Mesothelial cell of epicardium (in vitro differentiated cells): ENCODE measurements at places on chromosomes 4 and X. TPM values are rescaled to one million over a fixed set of nuclear protein-coding genes. Genes with fewer than 3 reads are reported as not detected.

DNA sequence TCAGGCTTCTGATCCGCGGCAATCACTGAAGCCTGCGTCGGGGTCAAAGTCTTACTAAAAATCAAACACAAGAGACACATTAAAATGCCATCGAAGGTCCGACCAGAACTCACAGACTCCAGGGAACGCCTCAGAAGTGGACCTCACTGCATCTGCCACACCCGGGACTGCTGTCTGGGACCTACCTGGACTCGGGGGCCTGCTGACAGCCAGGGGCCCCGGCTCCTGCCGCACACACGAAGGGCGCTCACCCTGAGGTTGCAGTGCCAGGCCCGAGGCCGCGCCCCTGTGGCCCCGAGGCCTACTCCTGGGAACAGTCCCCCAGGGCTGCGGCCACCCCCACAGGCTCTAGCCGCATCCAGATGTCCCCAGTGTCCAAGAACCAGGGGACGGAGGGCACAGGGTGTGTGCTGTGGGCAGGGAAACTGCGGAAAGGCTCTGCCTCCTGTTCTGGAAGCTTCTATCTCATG lies 7.4 kb downstream of the CTBP1 start:
- H3K27me3 ChIP-seq: no peaks in the 10 kb centered on the region
- no peak for DNase-seq
- H3K27ac ChIP-seq: no peak overlapping the region
- peaks cover 20% of the 10 kb centered on the region for H3K4me1 ChIP-seq
- peaks cover 12% of the 10 kb centered on the region for H3K36me3 ChIP-seq

DNA sequence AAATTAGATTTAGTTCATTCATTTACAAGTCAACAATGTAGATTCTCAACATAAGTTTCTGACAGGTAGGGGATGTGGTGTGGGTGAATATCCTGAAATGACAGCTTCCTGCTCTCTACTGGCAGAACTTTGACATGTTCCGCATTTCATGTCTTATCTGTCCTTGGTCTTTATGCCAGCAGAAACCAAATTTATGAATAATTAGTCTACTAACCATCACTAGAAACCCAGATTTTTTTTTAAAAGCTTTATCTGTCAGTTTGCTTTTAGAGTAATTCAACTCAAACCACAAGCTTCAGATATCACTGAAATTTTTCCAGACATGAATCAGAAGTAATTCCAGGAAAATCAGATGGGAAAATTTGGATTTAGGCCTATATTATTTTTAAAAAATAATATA lies 17.9 kb downstream of the COQ2 start:
- DNase-seq: no peak
- H3K4me1 ChIP-seq: peaks cover 2% of the 10 kb centered on the region
- H3K36me3 ChIP-seq: peaks cover 5% of the 10 kb centered on the region
- H3K27ac ChIP-seq: no peak overlapping the region
- H3K4me3 ChIP-seq: no peak overlapping the region

DNA sequence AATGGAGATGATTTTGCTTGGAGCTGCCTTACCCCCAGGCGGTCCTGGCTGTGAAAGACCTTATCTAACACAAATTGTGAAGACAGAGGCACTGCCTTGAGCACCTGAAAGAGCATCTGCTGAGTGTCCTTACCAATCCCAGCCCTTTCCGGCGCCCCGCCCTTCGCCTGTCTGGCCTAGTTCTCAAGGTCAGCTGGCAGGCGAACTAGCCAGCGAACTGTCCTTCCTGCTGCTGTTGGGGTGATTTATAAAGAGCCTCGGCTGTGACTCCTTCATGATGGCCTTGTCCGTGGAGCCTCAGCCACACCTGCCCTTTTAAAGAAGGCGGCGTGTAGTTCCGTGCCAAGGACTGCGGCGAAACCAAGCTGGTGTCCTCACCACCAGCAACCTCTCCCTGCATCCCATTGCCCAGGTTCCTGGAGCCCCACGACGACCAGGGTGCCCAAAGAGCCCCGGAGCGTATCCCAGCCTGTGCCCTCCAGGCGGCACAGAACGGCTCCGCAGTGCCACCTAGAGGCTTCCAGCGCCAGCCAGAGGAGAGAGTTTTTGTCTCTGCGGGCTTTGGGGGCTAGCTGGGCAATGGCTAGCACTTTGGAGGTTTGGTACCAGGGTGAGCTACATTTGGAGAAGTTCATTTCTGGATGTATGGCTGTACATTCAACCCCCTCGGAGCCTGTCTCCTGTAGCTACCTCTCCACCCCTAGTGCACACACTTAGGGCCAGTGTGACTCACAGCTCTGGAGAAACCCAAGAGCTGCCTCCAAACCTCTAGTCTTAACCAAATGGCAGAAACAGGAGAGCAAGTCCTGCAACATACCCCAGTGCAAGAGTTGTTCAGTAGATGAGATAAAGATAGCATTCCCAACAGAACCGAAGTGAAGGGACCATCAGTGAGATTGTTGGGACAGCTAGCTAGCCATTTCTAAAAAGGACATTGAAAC lies 36.8 kb upstream of the VMA21 start:
- H3K4me3 ChIP-seq: peak overlapping the region; percentile 49
- DNase-seq: no peak
- H3K27me3 ChIP-seq: peaks cover 37% of the 10 kb centered on the region
- H3K36me3 ChIP-seq: no peaks in the 10 kb centered on the region
- H3K4me1 ChIP-seq: no peaks in the 10 kb centered on the region
- H3K27ac ChIP-seq: no peak overlapping the region

DNA sequence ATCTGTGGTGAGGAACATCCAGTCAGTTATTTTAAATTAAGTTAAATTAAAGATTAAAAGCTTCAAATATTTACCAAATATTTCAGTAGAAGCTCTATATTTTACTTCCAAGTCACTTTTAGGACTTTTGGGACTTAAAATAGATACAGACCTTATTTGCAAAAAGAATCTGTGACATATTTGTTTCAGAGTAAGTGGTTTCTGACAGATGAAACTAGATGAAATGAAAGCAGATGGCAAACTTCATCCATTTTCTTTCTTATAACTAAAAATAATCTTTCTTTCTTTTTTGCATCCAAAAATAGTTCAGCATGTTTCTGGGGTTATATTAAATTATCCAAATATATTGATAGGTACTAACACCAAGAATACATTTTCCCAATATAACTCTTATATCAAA lies 6.6 kb upstream of the UTP3 start:
- H3K27ac ChIP-seq: no peak overlapping the region
- no peaks in the 10 kb centered on the region for H3K27me3 ChIP-seq
- no peak for DNase-seq
- no peak overlapping the region for H3K4me3 ChIP-seq
- H3K4me1 ChIP-seq: peaks cover 8% of the 10 kb centered on the region

DNA sequence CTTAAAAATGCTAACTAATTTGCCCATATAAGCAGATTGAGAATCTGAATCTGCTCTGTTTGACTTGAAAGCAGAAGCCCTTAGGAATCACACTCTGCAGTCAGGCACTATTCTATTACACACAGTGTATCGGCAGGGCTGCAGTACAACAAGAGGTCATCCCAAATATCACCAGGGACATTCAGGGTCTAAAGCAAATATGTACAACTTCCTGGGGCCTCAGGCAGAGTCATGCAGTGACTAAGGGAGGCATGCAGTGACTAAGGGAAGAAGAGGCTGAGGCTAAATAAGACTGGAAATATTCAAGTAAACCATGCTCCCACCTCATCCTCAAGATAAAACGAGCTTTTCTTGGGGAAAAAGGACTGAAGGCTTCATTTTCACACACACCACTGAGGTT lies 20.9 kb downstream of the MAPK10 start:
- no peaks in the 10 kb centered on the region for H3K36me3 ChIP-seq
- peak overlapping the region; percentile 62 for H3K27ac ChIP-seq
- no peak overlapping the region for H3K4me3 ChIP-seq
- H3K4me1 ChIP-seq: peaks cover 24% of the 10 kb centered on the region

DNA sequence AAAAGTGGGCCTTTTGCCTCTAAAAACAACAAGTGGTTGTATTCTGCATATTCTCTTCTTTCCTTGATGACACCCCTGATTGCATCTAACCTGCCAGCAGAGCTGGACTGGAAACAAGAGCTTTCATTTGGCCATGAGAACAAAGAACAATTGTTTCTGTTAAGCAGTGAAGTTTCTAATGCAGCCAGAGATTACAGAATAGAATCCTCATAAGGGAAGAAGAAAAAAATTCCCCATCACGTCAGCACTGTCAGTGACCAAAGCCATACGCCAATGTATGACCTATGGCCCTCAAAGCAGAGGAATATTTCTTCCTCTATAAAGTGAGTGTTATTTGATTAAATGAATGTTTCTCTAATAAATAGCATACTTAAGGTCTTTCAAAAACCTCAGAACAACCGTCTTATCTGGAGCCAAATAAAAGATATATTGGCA lies 529.1 kb upstream of the INTU start:
- DNase-seq: no peak
- no peaks in the 10 kb centered on the region for H3K36me3 ChIP-seq
- no peaks in the 10 kb centered on the region for H3K27me3 ChIP-seq
- no peak overlapping the region for H3K4me3 ChIP-seq
- H3K4me1 ChIP-seq: peaks cover 16% of the 10 kb centered on the region

- H3K4me3 ChIP-seq: no peak overlapping the region
- peaks cover 10% of the 10 kb centered on the region for H3K36me3 ChIP-seq
Measured at GRCh38 chr4:41512136-41512535, 25.8 kb upstream of the LIMCH1 start.

DNA sequence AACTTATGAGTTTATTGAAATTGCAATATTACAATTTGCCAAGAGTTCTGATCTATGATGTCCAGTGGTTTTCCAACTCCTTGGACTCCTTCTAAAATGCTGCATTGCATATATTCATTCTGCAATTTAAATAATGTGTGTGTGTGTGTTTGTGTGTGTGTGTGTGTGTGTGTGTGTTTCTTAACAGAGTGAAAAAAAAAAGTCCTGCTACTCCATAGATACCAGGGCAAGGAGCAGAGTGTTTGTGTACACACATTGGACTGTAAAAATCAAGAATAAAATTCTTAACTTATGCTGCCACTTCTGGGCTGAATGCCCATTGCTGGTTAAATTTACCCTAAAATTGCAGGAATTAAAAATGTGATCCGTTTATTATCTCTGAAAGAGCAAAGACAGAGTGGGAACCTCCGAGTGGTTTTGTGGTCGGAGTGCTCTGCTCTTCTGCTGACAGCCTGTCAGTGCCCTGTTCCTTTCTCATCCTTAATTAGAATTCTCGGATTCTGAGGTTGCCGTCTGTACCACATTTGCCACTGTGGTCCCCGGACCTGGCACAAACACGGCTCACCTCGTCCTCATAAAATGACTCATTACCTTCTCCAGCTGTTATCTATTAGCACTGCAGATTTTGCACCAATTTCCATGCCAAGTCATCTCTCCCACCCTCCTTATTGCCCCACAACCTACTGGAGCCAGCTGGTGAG lies 355.5 kb downstream of the KCNIP4 start:
- no peaks in the 10 kb centered on the region for H3K36me3 ChIP-seq
- no peak overlapping the region for H3K27ac ChIP-seq
- peaks cover 4% of the 10 kb centered on the region for H3K27me3 ChIP-seq
- no peak overlapping the region for H3K4me3 ChIP-seq

- H3K27me3 ChIP-seq: peaks cover 2% of the 10 kb centered on the region
- no peak for DNase-seq
- peak overlapping the region; percentile 70 for H3K4me3 ChIP-seq
- peaks cover 2% of the 10 kb centered on the region for H3K36me3 ChIP-seq
Measured at GRCh38 chrX:130173190-130173895, 1.6 kb downstream of the RAB33A start.

- no peak for DNase-seq
- H3K27ac ChIP-seq: no peak overlapping the region
- H3K4me1 ChIP-seq: no peaks in the 10 kb centered on the region
- H3K36me3 ChIP-seq: peaks cover 5% of the 10 kb centered on the region
- no peaks in the 10 kb centered on the region for H3K27me3 ChIP-seq
Measured at GRCh38 chr4:160091631-160092030, 988.8 kb downstream of the RAPGEF2 start.

GRCh38 chr4:13922459-13922858 lies 294.9 kb upstream of the BOD1L1 start:
- peaks cover 3% of the 10 kb centered on the region for H3K27me3 ChIP-seq
- H3K36me3 ChIP-seq: no peaks in the 10 kb centered on the region
- no peak overlapping the region for H3K27ac ChIP-seq

DNA sequence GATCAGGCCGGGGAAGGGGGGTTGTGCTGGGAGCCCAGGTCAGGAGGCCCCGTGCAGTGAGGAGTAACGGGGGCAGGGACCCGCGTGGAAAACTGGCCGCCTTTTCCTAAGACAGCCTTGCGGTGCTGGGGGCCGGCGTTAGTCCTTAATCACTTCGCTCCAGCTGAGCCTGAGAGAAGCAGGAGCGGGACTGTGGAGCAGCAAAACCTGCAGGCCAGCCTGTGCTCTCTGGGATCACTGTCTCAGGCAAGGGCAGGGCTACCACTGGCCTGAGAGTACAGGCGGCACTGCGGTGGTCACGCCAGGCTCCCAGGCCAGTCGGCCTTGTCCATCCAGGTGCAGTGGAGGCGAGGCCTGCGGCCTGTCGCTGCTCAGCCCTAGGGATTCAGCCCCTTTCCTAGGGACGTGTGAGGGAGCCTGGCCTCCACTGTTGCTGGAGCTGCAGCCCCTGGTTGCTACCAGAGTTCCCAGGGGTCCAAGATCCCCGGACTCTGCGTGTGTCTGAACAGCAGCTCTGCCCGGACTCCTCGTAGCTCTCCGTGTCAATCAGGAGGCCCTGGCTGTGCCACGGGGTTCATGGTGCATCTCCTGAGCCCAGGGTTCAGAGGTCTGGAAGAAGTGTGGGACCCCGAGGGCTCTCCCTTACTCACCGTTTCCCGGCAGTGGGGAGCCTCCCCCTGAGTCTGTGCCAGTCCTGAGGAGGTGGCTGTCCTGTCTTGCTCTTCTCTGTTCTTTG lies 2141.7 kb upstream of the TENM3 start:
- DNase-seq: no peak
- H3K36me3 ChIP-seq: peaks cover 17% of the 10 kb centered on the region
- peaks cover 13% of the 10 kb centered on the region for H3K4me1 ChIP-seq
- H3K4me3 ChIP-seq: no peak overlapping the region
- H3K27me3 ChIP-seq: no peaks in the 10 kb centered on the region

- H3K27me3 ChIP-seq: no peaks in the 10 kb centered on the region
- H3K36me3 ChIP-seq: peaks cover 26% of the 10 kb centered on the region
- no peak for DNase-seq
- H3K4me1 ChIP-seq: no peaks in the 10 kb centered on the region
- H3K27ac ChIP-seq: no peak overlapping the region
Measured at GRCh38 chrX:18297251-18297650, 57.2 kb downstream of the SCML2 start.

- no peak for DNase-seq
- no peaks in the 10 kb centered on the region for H3K4me1 ChIP-seq
- peaks cover 34% of the 10 kb centered on the region for H3K27me3 ChIP-seq
- no peak within 1 kb of the TSS for H3K27ac ChIP-seq
- peak within 1 kb of the TSS; percentile 59 for H3K4me3 ChIP-seq
- H3K36me3 ChIP-seq: no peaks in the 10 kb centered on the region
Measured at GRCh38 chrX:20116577-20117240, at the start of gene MAP7D2. TSS of gene MAP7D2 (minus strand) at chrX:20116907. CDS start at chrX:20116879, 28 bp downstream.

Gene SCML1
- 9.8 to 10.7 TPM (median 10.4 TPM) in 3 replicates for total RNA-seq

Gene MXRA5
- total RNA-seq: 131 to 139 TPM (median 134 TPM) in 3 replicates

Gene CENPVL1
- total RNA-seq: 0.31 to 0.68 TPM (median 0.49 TPM) in 3 replicates

Gene ARHGAP24
- total RNA-seq: 15.0 to 16.7 TPM (median 15.2 TPM) in 3 replicates

Gene BEND2
- total RNA-seq: not detected in 3 replicates

Gene GAB3
- total RNA-seq: 0.29 to 0.67 TPM (median 0.38 TPM) in 3 replicates

Gene ATG4A
- 7.9 to 9.9 TPM (median 8.9 TPM) in 3 replicates for total RNA-seq

Gene PPP3CA
- 23.5 to 25.8 TPM (median 24.1 TPM) in 3 replicates for total RNA-seq

Gene CT83
- total RNA-seq: not detected in 3 replicates

Gene ATOH1
- total RNA-seq: not detected in 3 replicates

Gene TRIM60
- not detected in 3 replicates for total RNA-seq

Gene PRKG2
- total RNA-seq: 0.83 to 1.6 TPM (median 0.90 TPM) in 3 replicates

Gene ASB11
- total RNA-seq: not detected in 3 replicates
